ENCODE measurements at places on chromosomes 7 and 10.

- no peak for DNase-seq
Observed at GRCh38 chr7:131546583-131547141, 9.8 kb downstream of the PODXL start.

GRCh38 chr7:102097601-102098161, 189.0 kb upstream of the SH2B2 start:
- no peak for DNase-seq

- DNase-seq, result no peak
Observed at GRCh38 chr7:15851201-15851600, 164.7 kb upstream of the MEOX2 start.

DNA sequence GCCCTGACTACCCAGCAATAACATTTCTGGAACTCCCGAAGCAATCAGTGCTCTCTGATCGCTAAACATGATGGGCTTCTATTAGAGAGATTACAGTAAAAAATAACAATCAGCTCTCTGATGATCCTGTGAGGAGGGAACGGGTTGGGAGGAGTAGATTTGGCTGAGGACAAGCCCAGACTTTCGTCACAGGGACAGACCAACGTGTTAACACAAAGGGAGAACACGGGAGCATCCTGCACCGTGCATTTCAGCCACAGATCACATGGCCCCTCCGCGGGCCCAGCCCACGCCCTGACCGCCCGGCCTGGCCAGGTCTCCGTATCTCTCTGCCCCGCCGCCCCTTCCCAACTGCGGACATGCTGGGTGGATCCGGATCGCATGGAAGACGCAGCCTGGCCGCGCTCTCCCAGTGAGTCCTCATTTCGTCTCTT, 95.0 kb upstream of the AGBL3 start:
- DNase-seq, result no peak

DNA sequence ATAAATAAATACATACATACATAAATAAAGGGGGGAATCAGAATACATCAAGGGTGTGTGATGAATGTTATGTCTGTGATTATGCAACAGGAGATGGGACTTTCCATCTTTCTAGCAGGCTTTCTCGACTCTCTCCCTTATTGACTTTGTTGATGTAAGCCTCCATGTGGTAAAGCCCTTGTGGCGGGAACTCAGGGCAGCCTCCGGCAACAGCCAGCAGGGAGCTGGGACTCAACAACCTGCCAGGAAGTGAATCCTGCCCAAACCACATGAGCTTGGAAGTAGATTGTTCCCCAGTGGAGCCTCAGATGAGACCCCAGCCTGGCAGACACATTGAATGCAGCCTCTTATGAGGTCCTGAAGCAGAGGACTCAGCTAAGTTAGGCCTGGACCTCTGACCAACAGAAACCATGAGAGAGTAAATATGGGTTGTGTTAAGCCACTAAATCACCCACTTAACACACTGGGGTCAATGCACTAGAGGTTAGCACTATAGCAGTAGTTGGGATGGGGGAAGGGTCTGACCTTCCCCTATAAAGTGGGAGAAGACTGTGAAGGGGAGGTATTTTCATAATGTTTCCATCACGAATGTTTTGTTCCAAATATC, 104.0 kb downstream of the JCAD start:
- DNase-seq, result no peak

GRCh38 chr10:114499630-114500190, 95.4 kb upstream of the AFAP1L2 start:
- DNase-seq, result peak; percentile 44

DNA sequence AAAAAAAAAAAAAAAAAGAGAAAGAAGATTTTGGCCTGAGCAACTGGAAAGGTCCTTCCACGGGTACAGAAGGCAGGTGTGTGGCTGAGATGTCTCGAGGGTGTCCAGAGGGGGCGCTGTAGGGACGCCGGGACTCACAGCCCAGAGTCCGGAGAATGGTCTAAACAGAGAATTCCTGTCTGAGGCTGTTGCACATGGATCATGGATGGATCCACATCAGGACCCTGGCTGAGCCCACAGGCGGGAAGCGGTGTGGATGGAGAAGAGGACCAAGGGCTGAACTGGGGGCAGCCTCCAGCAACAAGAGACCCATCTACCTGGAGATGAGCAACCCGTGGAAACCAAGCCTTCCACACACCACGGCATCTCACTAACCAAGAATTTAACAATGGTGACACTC, 55.0 kb downstream of the PKD1L1 start:
- no peak for DNase-seq

DNA sequence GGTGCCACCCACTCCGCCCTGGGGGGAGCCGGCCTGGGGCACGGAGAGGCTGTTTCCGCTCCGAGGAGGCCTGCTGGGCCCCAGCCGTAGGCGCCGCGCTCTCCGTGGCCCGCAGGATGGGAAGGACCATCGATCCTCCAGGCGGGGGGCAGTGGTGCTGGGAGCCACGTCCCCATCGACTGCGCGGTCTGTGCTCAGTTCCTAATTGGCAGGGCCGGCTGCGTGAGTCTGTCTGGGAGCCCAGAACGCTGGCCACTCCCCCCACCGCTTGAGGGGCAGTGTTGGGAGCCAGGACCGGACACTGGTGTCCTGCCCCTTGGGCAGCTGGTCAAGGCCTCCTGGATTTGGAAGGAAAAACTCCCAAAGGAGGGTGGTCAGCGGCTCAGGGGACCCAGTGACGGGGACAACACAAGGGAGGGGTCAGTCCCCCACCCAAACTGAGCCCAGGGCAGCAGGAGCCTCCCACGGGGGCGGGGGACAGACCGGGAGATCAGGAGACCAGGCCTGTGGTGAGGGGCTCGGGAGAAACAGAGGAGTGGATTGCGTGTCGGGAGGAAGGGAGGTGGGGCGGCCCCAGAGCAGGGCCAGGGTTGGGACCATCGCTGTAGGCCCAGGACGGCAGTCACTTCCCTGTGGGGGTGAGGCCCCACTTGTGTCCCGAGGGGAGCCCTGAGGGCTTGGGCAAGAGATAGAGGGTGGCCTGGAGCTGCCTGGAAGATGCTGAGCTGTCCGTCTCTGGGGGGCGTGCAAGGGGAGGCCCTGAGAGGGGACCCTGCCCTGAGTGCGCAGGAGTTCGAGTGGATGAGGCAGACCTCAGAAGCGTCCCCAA, 89.0 kb downstream of the UNCX start:
- DNase-seq, result no peak

GRCh38 chr7:71665716-71666115, 533.8 kb downstream of the GALNT17 start:
- no peak for DNase-seq

GRCh38 chr7:33805630-33806233, 99.6 kb upstream of the BMPER start:
- DNase-seq, result no peak

DNA sequence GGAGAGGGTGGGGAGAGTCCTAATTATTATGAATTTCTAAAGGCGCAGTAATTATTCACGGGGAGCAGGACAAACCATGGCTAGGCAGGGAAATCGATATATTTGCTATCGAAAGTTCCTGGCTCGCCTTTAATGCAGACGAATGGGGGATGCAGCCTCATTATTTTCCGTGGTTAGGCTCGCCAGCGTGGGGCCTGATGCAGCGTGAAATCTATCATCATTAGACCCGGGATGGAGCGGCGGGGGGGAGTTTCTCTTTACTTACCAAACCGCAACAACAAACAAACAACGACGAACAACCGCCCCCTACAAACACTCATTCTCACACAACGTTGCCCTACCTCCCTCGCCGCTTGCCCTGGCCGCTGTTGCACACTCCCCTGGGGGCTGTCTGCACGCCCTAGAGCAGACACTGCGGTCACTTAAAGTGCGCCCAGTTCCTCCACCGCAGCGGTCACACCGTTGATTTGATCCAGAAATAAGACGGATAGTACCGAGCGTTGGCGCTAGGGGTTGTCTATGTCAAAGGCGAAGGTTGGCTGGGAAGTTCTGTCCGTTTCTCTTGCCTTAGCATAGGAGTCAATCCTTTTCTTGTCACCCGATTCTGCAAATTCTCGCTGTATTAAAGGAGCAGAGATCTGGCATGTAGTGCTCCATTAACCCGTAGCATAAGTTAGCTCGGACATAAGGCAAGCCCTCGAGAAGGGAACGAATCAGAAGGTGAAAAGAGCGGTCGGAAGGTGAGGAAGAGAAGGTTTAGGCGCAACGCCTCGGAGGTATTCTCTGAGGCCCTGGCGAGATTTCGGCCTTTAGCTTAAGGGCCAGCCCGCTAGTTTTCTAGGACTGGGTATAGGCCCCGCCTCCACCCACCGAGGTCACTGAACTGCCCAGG, 10.4 kb downstream of the NXPH1 start:
- DNase-seq, result no peak

GRCh38 chr7:129989466-129989865, 36.7 kb upstream of the UBE2H start:
- no peak for DNase-seq

DNA sequence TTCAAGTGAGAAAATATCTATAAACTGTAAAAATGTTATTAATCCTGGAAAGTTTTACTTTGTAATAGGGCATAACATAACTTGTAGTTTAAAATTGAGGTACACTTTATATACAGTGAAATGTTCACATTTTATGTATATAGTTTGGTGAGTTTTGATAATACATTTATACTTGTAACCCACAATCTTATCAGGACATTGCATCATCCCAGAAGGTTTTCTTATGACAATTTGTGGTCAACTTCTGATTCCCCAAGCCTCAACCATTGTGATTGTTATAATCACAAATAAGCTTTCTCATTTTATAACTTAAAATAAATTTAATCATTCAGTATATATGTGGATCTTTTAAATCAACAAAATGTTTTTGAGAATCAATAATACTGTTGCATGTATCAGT, 151.1 kb downstream of the TFPI2 start:
- no peak for DNase-seq

DNA sequence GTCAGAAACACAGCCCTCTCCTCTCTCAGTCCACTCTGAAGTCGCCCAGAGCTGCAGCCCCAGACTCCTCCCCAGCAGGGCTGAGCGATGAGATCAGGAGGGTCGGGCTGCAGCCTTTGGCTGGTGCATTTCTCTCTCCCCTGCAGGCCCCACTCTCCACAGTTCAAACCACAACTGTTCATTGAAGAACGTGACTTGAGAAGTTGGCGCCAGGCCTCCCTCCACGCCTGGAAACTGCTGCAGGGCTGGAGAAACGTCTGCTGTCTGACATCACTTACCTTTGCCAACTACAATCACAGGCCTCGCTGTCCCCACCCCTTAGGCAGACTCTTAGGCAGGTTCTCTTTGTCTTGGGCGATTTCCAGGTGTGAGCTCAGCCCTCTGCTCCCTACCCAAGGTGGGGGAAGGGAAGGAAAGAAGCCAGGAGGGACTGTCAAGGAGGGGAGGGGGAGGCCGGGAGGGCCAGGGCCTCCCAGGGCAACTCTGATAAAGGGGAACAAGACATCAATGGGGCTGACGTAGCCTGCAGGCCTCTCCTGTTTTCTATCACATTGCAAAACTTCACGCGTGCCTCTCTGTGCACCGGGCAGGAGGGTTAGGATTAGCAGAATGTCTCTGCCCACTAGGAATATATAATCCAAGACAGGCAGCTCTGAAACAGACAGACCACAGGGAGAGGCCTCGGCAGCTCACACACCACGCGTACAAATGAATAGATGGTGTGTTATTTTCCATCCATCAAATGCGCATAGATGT, 32.7 kb downstream of the CALML5 start:
- DNase-seq, result no peak

DNA sequence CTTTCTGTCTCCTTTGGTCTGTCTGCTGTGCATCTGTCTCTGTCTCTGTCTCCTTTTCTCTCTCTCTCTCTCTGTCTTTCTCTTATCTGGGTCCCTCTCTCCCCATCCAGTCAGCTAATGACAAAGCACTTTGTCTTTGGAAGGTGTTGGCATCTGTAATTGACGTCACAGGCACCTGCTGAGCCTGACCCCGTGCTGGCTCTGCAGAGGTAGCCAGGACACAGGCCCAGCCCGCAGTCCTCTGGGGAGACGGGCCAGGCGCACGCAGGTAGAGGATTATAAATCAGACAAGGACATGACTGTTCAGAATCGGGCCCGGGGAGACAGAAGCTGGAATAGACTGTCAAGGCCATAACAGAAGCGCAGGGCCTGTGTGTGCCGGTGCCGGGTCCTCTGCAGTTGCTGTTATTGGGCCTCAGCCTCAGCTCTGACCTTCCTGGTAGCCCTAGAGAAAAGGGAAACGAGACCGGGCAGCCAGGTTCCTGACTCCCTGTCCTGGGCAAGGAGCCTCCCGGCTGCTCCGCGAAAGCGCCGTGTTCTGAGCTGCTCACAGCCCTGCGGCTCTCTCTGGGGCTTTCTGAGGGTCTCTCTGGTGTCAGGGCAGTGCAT, 10.7 kb upstream of the PSMG3 start:
- DNase-seq, result no peak

GRCh38 chr10:28586176-28586575, 53.3 kb downstream of the WAC start:
- DNase-seq, result no peak

DNA sequence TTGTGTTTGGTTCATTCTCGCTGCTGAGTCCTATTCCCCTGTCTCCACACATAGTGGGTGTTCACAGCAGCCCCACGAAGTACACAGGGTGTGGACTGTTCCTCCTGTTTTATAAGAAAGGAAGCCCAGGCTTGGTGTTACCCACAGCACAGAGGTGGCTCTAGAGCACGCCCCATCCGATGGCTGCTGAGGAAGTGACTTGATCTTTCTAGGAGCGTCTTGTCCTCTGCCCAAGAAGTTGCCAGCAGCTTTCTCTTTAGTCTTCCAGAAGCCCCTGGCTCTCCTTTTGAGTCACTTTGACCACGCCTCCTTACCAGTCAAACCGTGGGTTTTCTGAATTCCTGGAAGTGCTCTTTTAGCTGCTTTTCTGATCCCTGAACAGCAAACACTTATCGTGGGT, 94.0 kb downstream of the GRK5 start:
- peak; percentile 70 for DNase-seq

- no peak for DNase-seq
Observed at GRCh38 chr10:88232983-88233543, 350.1 kb downstream of the RNLS start.

DNA sequence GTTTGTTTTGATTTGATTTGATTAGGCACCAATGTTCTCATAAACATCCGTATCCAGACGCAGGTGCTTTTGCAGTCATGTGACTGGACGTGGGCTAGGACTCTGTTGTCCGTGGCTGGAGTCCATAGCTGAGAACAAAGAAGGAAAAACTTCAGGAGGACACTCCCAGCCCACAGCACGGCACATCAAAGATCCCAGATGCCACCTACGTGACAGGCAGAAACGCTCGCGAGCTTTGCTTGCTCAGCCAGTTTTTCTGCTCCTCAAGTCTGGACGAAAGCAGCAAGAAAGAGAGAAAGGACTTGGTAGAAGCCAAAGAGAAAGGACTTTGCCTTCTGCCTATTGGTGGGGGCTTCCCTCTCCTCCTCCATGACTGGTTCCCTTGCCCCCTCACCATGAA, 6.9 kb upstream of the ZKSCAN1 start:
- DNase-seq, result no peak
